ENCODE measurements at places on chromosomes 13 and 19.
A peak's percentile ranks its signal among the peaks of the same experiment; 100 is the strongest.

DNA sequence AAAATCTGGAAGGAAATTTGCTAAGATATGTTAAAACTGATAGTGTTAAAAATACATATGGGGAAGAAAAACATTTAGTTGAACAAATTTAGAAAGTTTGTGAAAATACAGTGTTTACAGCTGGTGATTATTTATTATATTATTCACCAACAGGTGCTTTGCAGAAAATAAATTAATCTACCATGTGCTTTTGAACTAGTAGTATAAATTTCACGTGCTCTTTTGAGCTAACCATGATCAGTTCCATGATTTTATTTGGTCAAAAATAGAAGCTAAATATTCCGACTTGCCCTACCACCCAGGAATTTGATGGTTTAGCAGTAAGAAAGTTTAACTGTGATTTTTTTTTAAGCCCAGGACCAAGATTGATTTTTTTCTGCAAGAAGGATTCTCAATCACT lies 113.3 kb downstream of the SPRY2 start:
- DNase-seq, result no peak

DNA sequence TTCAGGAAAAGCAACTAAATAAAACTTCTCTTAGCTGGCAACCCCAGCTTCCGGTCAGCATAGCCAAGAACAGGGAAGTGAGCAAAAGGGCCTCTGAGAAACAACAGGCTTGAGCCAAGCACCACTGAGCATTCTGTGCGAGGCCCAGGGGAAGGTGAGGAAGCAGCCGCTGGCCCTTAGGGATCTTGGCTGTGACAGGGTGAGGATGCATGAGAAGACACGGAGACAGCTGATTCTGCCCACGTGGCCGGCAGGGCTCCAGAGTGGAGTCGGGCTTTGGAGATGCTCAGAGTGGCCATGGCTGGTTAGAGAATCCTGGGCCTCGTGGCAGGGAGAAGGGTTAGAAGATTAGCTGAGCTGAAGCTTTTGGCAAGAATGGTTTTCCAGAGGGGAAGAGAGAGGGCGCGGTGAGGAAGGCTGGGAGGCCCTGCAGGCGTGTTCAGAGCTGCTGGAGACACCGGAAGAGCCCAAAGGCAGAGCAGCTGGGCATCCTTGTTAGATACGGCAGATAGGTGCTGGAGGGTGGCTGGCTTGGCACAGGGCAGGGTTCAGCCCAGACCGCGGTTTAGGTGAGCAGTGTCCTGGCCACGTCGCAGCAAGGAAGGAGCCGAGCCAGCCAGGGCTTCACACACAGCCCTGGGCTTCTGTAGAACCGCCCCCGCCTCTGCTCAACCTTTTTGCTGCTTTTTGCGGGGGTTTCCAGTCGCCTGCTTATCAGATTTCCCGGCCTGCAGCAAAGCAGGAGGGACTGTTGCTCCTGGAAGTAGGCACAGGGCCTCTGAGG lies 17.3 kb downstream of the UPF1 start:
- DNase-seq, result peak; percentile 83

DNA sequence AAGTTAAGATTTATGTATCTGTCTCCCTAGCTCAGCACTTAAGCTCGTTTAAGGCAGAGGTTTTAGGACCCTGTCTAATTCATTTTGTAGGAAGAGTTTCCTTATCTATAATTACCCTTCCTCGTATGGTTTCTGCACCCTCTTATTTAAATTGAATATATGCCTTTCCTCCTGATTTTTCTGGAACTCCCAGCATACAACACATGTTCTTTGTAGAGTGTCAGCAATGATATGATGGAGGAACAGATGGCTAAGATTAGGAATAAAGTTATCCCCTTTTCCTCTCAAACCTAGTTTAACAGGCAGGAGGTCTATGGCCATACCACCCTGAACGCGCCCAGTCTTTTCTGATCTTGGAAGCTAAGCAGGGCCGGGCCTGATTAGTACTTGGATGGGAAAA lies 359.5 kb downstream of the PCDH17 start:
- no peak for DNase-seq

DNA sequence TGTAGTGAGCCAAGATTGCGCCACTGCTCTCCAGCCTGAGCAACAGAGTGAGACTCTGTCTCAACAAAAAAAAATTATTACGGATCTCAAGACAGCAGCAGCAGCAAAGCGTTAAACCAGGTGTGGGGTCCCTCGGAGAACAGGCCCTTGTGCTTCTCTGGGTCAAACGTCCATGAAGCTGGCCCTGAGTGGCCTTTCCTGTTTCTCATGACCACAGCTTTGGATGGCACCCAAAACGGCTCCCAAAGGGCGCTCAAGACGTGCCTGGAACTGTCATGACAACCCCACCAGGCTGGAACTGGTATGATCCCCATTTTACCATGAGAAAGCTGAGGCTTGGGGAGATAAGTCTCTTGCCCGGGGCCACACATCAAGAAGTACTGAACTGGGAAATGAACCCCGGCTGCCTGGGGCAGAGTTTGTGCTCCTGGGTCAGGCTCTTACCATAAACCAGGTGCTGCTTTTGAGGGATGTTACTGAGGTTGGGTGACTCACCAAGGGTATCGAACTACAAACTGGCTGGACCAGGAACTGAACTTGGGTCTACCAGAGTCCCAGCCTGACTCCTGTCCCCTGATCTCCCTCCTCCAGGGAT lies 11.6 kb upstream of the SAMD1 start:
- DNase-seq, result no peak

- DNase-seq, result no peak
Observed at GRCh38 chr19:5193192-5193591, 147.4 kb downstream of the PTPRS start.

All from inflammatory macrophage treated with lipopolysaccharide for 4 hours (primary cell).